Prostate gland (tissue), 2 donors: ENCODE measurements at places on chromosomes 12 and 14. TPM values are rescaled to one million over a fixed set of nuclear protein-coding genes. Genes with fewer than 3 reads are reported as not detected.

GRCh38 chr14:97602438-97603117 is 805.4 kb downstream of the VRK1 start:
- DNase-seq = no peak
- no peaks in the 10 kb centered on the region for H3K36me3 ChIP-seq
- no peak overlapping the region for H3K27ac ChIP-seq
- H3K4me1 ChIP-seq = no peaks in the 10 kb centered on the region
- H3K27me3 ChIP-seq = no peaks in the 10 kb centered on the region

GRCh38 chr12:94596596-94596995 is 53.8 kb downstream of the TMCC3 start:
- H3K27ac ChIP-seq = no peak overlapping the region
- no peaks in the 10 kb centered on the region for H3K36me3 ChIP-seq
- no peaks in the 10 kb centered on the region for H3K27me3 ChIP-seq

DNA sequence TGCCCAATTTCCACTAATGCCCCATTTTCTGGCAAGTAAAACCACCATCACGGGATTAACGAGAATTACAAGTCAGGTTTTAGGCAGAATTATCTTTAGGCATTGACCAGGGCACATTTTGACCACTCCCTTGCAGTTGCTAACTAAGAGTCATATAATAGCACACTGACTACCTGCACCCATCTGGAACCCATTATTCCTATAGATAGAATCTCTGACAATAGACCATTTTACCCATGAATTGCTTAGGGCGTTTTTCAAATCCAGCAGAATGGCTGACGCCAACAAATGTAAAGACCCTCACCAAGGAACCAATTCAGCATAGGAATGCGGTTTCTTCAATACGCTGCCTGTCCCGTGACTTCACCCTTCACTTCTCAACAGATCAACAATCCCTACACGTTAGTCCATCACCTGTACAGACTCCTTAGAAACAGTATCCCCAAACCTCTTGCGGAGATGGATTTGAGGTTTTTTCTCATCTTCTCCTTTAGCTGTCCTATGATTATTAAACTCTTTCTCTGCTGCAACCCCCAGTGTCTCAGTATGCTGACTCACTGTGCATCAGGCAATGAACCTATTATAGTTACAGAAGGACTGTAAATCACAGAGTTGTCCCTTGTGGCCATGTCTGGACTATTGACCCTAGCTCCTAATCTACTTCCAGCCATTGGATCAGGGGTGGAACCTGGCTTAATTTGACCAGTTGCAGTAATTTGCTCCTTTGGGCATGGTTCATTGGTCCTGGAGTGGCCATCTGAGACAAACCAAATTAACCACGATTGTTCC is 177.3 kb upstream of the PLXNC1 start:
- DNase-seq = no peak
- no peak overlapping the region for H3K27ac ChIP-seq
- no peaks in the 10 kb centered on the region for H3K4me1 ChIP-seq
- H3K36me3 ChIP-seq = no peaks in the 10 kb centered on the region
- H3K4me3 ChIP-seq = no peak overlapping the region

GRCh38 chr12:3605692-3606091 is 114.7 kb downstream of the PRMT8 start:
- H3K4me1 ChIP-seq = no peaks in the 10 kb centered on the region
- no peak for DNase-seq
- no peaks in the 10 kb centered on the region for H3K36me3 ChIP-seq
- H3K4me3 ChIP-seq = no peak overlapping the region

- H3K27ac ChIP-seq = no peak overlapping the region
- DNase-seq = no peak
- H3K4me1 ChIP-seq = no peaks in the 10 kb centered on the region
- H3K36me3 ChIP-seq = no peaks in the 10 kb centered on the region
Measured at GRCh38 chr14:63949696-63950095, 96.9 kb downstream of the SYNE2 start.

DNA sequence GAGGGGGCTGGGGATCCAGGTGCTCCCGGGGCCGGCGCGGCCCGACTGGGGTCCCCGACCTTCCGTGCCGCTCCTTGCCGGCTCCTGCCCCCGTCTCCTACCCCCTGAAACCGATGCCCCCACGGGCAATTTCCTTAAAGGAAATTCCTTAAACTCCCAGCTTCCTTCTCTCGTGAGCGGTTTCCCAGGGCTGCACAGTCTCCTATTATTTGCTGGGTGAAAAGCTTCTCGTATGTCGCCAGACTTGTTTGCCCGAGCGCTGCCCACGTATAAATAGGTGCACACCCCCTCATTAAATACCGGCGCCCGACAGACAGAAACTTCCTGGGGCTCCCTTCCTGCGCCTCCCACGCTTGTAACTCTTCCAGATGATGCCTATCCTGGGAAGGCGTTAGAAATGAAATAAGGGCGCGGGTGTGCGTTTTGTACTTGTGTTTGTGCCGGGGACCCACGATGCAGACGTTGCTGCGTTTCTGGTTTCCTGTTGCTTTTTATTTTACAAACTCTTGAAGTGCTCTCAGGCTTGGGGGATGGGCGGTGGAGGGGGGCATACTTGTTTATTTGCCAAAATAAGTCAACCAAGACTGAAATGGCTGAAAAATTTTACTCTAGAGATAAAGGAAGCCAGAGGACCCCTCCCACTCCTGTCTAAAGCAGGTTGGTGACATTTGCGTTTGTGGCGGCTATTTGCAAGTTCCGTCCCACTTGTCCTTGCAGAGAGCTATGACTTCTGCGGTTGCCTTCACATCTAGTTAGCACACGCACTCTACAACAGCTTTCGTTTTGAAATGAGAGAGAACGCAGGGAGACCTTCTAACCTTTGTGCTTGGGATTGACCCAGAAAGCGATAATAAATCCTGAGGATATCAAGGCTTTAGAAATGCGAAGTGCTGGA is 1.0 kb downstream of the HIP1R start:
- no peaks in the 10 kb centered on the region for H3K36me3 ChIP-seq
- peak overlapping the region; percentile 81 for H3K27ac ChIP-seq
- no peaks in the 10 kb centered on the region for H3K27me3 ChIP-seq
- peaks cover 6% of the 10 kb centered on the region for H3K4me1 ChIP-seq
- H3K4me3 ChIP-seq = peak overlapping the region; percentile 60

GRCh38 chr12:122793685-122794106 is 19.3 kb downstream of the CCDC62 start:
- no peak overlapping the region for H3K4me3 ChIP-seq
- peak; percentile 9 for DNase-seq
- no peaks in the 10 kb centered on the region for H3K27me3 ChIP-seq
- H3K36me3 ChIP-seq = no peaks in the 10 kb centered on the region
- H3K4me1 ChIP-seq = no peaks in the 10 kb centered on the region

GRCh38 chr12:21527451-21528180 is 1.5 kb downstream of the SPX start:
- H3K27ac ChIP-seq = no peak overlapping the region
- H3K36me3 ChIP-seq = no peaks in the 10 kb centered on the region
- H3K4me3 ChIP-seq = peak overlapping the region; percentile 24
- no peaks in the 10 kb centered on the region for H3K4me1 ChIP-seq
- peak; percentile 23 for DNase-seq

DNA sequence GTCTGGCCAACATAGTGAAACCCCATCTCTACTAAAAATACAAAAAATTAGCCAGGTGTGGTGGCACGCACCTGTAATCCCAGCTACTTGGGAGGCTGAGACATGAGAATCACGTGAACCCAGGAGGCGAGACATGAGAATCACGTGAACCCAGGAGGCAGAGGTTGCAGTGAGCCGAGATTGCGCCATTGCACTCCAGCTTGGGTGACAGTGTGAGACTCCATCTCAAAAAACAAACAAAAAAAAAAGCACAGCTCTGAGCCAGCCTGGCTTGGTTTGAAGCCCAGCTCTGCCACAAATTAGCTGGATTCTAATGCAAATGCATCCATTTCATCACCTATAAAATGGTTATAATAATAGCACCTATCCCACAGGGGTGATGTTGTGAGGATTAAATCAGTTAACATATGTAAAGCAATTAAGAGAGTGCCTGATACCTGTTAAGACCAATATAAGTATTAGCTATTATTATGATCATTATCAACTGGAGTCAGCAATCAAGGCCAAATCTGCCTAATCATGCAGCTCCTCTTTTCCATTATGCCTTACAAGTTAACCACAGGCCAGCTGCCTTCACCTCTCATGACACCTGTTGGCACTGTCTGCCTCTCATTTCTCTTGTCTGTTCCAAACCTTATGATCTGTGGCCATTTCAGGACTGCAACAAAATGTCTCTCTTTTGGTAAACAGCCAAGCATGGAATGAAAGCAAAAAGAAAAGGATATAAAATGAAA is 2.1 kb downstream of the GNPTAB start:
- DNase-seq = no peak
- no peaks in the 10 kb centered on the region for H3K36me3 ChIP-seq
- no peaks in the 10 kb centered on the region for H3K27me3 ChIP-seq
- H3K4me1 ChIP-seq = no peaks in the 10 kb centered on the region
- H3K4me3 ChIP-seq = no peak overlapping the region
- no peak overlapping the region for H3K27ac ChIP-seq

DNA sequence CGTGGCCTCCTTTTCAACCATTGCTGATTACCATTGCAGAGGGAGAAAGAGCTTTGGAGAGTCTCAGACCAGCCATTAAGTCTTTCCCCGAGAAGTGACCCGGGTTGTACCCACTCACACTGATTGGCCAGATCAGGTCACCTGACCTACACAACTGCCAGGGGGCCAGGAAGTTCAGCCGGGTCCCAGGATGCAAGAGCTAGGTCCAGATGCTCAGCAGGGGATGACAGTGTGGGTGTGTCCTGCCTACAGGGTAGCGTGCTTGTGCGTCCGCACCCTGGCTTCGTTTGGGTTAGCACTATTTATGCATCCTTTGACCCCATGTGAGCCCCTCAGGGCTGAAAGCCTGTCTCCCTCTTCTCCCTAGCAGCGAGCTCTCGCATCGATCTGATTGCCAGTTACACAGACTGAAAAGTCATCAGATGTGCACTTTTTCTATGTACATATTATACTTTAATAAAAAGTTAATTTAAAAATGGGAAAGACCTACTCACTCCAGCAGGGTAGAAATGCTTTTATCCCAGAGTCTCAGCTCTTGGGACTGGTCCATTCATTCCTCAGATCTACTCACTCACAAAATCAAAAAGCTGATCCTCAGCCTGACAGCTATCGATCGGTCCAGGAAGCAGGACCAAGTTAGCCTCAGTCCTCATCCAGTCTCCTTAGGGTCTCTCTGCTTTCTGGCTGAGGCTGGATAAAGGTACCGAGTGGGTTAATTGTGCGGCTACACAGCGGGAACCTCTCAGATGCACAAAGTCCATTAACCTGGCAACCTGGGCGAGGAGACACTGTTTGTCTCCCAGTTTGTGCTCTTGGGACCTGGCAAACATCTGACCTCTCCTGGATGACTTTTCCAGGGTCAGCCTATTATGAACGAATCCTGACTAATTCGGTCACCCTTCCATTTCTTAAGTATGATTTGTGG is 68.0 kb downstream of the SERPINA3 start:
- DNase-seq = no peak
- H3K36me3 ChIP-seq = no peaks in the 10 kb centered on the region
- no peaks in the 10 kb centered on the region for H3K27me3 ChIP-seq
- H3K4me3 ChIP-seq = no peak overlapping the region
- no peaks in the 10 kb centered on the region for H3K4me1 ChIP-seq

DNA sequence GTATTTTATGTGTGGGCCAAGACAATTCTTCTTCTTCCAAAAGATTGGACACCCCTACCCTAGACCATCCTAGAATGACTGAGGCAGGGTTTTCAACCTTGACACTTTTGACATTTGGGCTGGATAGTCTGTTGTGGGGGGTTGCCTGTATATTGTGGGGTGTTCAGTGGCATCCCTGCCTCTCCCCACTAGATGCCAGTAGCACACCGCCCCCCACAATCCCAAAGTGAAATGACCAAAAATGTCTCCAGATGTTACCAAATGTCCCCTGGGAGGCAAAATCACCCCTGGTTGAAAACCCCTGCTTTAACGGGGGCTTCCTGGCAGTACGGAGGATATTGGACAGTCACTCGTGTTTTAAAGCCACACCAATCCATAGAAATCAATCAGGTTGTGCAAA is 219.6 kb downstream of the PHETA1 start:
- no peaks in the 10 kb centered on the region for H3K36me3 ChIP-seq
- no peak overlapping the region for H3K27ac ChIP-seq
- no peaks in the 10 kb centered on the region for H3K27me3 ChIP-seq
- no peak for DNase-seq

GRCh38 chr14:73233564-73233963 is 3.7 kb upstream of the PAPLN start:
- H3K36me3 ChIP-seq = no peaks in the 10 kb centered on the region
- no peak for DNase-seq
- no peak overlapping the region for H3K4me3 ChIP-seq
- H3K4me1 ChIP-seq = peaks cover 5% of the 10 kb centered on the region
- no peaks in the 10 kb centered on the region for H3K27me3 ChIP-seq

DNA sequence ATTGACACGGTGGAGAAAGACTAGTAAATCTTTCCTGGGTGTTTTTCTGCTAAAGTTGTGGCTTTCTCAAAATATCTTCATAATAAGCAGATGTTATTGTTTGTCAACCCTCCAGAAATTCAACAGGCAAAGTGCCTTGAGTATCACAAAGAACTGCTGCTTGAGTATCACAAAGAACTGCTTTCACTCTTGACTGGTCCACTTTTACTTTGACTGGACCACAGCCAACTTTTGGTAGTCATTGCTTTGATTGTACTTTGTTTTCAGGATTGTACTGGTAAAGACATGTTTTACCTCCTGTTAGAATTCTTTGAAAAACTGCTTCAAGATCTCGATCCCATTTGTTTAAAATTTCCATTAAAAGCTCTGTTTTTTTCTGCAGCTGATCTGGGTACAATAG is 62.6 kb downstream of the PDZRN4 start:
- DNase-seq = peak; percentile 15
- H3K4me1 ChIP-seq = no peaks in the 10 kb centered on the region
- H3K27me3 ChIP-seq = no peaks in the 10 kb centered on the region
- no peak overlapping the region for H3K27ac ChIP-seq
- no peaks in the 10 kb centered on the region for H3K36me3 ChIP-seq
- no peak overlapping the region for H3K4me3 ChIP-seq

DNA sequence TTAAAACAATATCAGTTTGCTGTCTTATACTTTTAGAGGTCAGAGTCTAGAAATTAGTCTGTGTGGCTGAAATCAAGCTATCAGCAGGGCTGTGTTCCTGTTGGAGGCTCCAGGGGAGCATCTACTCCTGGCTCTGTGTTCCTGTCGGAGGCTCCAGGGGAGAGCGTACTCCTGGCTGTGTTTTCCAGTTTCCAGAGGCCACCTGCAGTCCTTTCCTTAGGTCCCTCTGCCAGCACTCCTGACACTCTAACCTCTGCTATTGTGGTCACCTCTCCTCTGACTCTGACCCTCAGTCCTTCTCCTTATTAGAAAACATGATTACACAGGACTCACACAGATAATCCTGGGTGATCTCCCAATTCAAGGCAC is 1140.7 kb upstream of the TMEM132C start:
- no peaks in the 10 kb centered on the region for H3K27me3 ChIP-seq
- no peaks in the 10 kb centered on the region for H3K4me1 ChIP-seq
- no peak for DNase-seq
- H3K36me3 ChIP-seq = no peaks in the 10 kb centered on the region
- no peak overlapping the region for H3K27ac ChIP-seq

Gene EMC9
- 13.1 TPM for total RNA-seq

Gene ZDHHC22
- total RNA-seq = not detected

Gene LAG3
- 0.73 TPM for total RNA-seq

Gene SSTR1
- total RNA-seq = 0.23 TPM

Gene ARID4A
- total RNA-seq = 10.0 TPM

Gene FAIM2
- 2.8 TPM for total RNA-seq

Gene DPF3
- not detected for total RNA-seq
